Natural killer cell treated with Interleukin-12 subunit alpha and Interleukin-12 subunit beta and Interleukin-15 and Interleukin-18, amount 100 ng/mL, for 72 hours (primary cell): ENCODE measurements at places on chromosomes 2 and 18. TPM values are rescaled to one million over a fixed set of nuclear protein-coding genes. Genes with fewer than 3 reads are reported as not detected.

RUFY4 gene
- not detected for total RNA-seq

- DNase-seq: no peak
Measured at GRCh38 chr18:48228841-48229240, 180.3 kb downstream of the ZBTB7C start.

GRCh38 chr18:55000529-55000928 lies 41.3 kb upstream of the CCDC68 start:
- no peak for DNase-seq

BMP10 gene
- total RNA-seq: not detected

INPP4A gene
- total RNA-seq: 65.0 TPM

- DNase-seq: peak; percentile 34
Measured at GRCh38 chr18:49016648-49017539, 66.1 kb upstream of the SMAD7 start.

DNA sequence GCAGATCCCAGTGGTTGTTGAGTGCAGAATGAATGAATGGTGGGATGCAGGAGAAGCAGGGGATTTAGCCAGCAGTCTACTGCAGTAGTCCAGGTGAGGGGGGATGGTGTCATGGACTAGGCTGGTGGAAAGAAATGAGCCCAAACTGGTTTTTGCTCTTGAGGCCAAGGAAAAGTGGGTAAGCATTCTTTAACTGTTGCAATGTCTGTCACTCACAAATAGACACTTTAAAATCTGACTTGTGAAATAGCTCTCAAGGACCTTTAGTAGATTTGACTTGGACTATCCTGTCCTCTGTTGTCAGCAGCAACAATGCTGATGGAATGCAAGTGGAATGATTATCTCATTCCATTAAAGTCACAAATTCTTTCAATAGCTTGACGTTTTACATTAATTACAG lies 37.5 kb upstream of the STK17B start:
- DNase-seq: no peak

- DNase-seq: no peak
Measured at GRCh38 chr2:97738179-97739019, 25.0 kb downstream of the ZAP70 start.

DNA sequence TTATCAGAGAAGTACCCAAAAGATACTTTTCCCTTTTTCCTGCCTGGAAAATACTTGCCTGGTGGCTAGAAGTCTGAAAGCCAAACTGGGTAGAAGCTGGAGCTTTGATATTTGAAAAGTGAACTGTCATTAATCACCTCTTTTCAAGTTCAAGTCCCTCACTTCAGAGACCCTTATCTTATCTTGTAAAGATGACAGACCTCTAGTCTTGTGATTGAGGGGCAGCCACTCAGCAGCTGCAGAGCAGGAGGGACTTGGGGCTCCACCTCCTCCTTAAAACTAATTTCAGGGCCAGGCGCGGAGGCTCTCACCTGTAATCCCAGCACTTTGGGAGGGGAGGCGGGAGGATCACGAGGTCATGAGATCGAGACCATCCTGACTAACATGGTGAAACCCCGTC lies 64.2 kb upstream of the CDCA7 start:
- no peak for DNase-seq

DNA sequence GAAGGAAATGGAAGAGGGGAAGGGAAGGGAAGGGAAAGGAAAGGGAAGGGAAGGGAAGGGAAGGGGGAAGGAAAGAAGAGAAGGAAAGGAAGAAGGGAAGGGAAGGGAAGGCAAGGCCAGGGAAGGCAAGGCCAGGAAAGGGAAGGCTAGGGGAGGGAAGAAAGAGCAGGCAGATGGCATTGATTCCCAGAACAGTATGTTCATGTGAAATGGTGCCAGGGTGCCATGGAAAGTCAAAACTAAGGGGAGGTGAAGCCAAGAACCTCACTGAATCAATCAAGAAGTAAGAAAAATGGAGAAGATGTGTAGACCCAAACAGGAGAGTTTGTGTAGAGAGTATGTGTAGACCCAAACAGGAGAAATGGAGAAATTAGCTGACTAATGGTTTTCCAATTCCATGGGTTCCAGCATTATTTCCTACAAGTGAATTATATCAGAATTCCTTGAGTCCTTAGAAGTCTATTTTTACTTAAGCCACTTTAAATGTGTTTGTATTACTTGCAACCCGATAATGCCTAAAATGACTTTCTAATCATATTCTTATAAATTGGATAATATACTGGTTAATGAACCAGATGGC lies 367.6 kb downstream of the TXNL1 start:
- no peak for DNase-seq

DNA sequence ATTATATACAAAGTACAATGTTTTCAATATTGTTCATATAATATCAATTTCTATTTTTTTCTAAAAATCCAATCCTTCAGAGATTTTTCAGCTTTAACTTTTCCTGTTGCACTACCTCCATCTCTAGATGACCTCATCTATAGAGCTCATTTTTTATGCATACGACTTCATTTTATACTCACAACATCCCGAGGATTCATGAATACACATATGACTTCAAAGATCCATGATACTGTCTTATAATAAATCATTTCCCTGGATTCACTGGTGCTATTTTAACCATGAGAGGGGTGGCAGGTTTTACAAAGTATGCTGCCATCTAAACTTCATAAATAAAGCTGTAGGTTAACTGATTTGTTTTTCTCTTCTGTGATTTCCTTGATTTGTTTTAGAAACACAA lies 694.6 kb downstream of the EPHA4 start:
- DNase-seq: no peak

- no peak for DNase-seq
Measured at GRCh38 chr18:39801848-39802247, 2153.2 kb upstream of the PIK3C3 start.

GRCh38 chr2:23940718-23941620 lies 706 bp downstream of the UBXN2A start:
- no peak for DNase-seq

DNA sequence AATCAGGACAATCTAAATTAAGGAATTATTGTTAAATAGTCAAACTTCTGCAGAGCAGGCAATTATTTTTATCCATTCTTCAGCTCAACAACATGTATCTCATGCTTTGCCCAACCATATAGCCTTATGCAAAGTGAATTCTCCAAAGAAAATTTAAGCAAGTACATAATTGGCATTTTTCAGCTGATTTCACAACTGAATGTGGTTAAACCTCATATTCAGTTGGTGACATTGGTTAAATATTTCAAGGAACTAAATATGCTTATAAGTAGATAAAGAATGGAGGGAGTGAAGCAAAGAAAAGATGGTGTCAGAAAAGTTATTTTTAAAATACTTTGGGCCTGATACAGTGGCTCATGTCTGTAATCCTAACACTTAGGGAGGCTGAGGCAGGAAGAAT lies 816.2 kb downstream of the NRXN1 start:
- DNase-seq: no peak

NCKAP5 gene
- not detected for total RNA-seq

- no peak for DNase-seq
Measured at GRCh38 chr2:108194409-108195132, 45.2 kb upstream of the SULT1C3 start.

DNA sequence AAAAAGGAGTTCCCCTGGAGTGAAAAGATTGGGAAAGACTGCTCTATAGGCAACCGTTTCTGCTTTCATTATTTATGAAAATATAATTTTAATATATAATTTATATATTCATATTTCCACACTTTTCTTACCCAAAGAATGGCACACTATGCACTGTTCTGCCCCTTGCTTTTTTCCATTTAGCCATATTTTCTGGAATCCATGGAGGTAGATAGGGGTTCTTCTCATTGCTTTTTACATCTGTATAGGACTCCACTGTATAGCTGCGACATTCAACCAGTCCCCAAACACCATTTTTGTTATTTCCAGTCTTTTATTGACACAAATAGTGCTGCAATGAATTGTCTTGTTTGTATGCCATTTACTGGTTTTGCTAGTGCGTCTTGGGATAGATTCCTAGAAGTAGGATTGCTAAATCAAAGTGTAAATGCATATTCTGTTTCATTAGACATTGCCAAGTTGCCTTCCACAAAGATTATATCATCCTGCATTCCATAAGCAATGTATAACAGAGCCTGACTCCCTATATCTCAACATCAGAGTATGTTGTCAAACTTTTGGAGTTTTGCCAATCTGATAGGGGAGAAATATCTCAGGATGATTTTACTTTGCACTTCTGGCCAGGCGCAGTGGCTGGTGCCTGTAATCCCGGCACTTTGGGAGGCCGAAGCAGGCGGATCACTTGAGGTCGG lies 26.6 kb upstream of the TCF7L1 start:
- no peak for DNase-seq

TMEM198 gene
- 7.6 TPM for total RNA-seq
